Psoas muscle (tissue), 8 donors: ENCODE measurements at places on chromosomes 5 and 9. TPM values are rescaled to one million over a fixed set of nuclear protein-coding genes. Genes with fewer than 3 reads are reported as not detected.
A peak's percentile ranks its signal among the peaks of the same experiment; 100 is the strongest.

Gene STARD4
- polyA plus RNA-seq = 0.88 TPM

Gene ANGPTL2
- polyA plus RNA-seq = 8.9 TPM

Gene ROR2
- 0.09 TPM for polyA plus RNA-seq

Gene IFNA13
- not detected for polyA plus RNA-seq

Gene PCDHB3
- 0.18 TPM for polyA plus RNA-seq

Gene FAM114A2
- 11.2 TPM for polyA plus RNA-seq

DNA sequence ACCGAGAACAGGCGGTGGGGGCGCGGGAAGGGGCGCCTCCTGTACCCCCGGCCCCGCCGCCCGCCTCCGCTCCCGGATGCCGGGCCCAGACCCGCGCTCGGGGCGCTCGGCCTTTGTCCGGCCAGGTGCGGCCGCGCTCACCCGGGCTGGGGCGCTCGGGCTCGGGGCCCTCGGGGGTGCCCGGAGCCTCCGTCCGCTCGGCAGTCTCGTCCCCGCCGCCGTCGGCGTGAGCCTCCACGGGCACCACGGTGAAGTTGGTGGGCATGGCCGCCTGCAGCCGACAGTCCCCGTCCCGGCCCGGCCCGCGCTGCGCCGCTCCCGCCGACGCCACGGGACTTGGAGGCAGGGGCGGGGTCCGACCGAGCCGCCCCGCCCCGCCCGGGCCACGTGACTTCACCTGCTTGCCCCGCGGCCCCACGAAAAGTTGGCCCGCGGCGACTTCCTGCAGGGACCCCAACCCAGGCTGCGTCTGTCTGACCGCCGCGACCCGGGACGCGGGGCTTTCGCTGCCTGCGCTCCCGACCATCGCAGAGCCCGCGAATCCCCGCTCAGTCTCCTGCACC lies at the start of gene SLC12A7:
Gene SLC12A7, minus strand, starts transcription at position 337 of the 563 bp plus-strand sequence. Its CDS starts 72 bp downstream, at position 265.
- DNase-seq = no peak

- DNase-seq = no peak
Measured at GRCh38 chr5:135498637-135498995, 37.1 kb downstream of the NEUROG1 start.

GRCh38 chr9:126510564-126510963 lies 103.2 kb upstream of the LMX1B start:
- no peak for DNase-seq

DNA sequence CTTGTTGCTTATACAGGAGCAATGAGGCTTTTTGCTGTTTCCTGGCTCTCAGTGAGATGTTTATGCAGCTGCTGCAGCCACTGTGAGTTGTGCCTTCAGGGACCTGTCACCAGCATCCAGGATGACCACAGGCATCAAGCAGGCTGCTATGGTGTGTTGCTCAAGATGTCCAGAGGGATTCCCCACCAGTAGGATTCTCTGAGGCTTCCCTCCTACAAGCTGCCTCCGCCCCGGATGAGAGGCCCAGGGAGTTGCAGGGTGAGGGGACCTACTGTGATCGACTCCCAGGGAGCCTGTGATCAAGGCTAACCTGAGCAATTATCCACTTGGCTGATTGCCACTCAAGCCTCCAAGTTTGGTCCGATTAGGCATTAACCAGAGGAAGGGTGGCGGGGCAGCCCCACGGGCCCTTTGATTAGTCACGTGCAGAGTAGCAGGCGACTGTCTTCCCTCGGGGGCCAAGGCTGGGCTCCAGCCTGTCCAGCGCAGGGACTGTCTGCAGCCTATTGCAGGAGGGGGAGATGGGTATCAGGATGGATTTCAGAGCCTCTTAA lies 1.8 kb upstream of the FAT2 start:
- DNase-seq = no peak

DNA sequence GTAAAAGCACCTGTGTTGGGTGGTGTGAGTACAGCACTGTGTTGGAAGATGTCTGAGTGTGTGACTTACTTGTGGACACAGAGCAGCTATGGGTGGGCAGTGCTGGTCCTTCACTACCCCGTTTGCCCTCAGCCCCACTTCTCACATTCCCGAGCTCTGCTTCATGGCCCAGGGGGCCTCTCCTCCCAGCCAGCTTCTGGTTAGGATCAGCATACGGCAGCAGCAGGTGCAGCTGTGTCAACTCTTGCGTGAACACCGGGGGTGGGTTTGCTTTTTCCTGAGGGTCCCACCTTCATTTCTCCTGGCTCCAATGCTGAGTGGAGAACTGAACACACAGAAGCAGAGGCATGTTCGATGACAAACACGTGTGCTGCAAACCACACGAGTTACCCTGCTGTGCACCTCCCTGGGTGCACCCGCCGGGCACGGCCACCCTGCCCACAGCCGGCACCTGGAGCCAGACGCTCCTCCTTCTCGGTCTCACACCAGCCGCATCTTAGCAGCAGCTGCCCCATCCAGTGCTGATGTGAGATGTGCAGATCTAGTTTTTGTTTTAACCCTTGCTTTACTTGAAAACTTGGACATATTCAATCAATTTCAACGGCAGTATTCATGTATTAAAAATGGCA lies 14.9 kb upstream of the SLC6A3 start:
- peak; percentile 4 for DNase-seq

DNA sequence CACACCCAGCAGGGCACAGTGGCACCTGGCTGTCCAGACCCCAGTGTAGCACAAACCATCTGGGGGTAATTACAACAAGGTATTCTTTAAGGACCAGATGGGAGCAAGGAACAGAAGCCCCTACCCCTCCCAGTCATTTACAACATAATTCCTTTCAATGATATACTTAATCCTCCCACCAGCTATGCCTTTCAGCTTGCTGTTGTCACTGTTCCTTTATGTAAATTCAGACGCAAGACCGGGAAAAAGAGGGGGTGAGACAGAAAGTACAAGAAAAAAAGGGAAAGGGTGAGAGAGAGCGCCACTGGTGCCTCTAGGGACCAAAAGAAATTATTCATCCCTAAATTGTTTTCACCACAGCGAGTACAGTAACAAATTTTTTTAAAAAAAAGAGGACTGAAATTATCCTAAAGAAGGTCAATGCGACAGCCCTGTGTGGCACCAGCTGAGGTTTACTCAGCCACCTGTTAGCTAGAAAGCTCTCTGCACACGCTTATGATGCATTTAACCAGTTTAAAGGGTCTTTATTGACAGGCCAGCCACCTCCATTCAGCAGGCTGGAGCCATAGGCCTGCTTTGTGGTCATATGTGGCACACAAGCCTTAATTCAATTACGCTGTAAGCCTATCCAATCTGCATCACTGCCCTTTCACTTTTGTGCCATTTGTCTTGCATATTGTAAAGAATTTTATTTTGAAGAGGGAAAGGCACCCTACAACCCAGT lies 210.2 kb upstream of the ISL1 start:
- no peak for DNase-seq

DNA sequence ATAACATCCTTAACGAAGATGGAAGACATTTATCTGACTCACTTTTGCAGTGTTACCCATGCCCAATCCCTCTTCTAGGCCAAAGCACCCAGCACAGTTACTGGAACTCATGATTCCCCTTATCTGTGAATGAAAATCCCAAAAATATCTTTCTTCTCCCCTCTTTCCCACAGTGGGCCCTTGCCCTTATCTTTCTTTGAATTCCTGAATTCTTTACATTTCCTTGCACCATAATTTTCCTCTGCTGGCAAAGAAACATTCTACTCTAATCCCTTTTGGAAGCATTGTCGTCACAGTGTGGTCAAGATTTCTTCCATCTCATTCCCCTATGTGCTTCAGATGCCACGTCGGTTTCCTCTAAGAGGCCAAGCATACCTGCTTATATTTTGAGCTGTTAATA lies 135.9 kb upstream of the LIFR start:
- DNase-seq = no peak
